ENCODE measurements at places on chromosomes 3 and 15.

GRCh38 chr15:41150279-41150678 lies 34.2 kb upstream of the INO80 start:
- DNase-seq, result no peak

DNA sequence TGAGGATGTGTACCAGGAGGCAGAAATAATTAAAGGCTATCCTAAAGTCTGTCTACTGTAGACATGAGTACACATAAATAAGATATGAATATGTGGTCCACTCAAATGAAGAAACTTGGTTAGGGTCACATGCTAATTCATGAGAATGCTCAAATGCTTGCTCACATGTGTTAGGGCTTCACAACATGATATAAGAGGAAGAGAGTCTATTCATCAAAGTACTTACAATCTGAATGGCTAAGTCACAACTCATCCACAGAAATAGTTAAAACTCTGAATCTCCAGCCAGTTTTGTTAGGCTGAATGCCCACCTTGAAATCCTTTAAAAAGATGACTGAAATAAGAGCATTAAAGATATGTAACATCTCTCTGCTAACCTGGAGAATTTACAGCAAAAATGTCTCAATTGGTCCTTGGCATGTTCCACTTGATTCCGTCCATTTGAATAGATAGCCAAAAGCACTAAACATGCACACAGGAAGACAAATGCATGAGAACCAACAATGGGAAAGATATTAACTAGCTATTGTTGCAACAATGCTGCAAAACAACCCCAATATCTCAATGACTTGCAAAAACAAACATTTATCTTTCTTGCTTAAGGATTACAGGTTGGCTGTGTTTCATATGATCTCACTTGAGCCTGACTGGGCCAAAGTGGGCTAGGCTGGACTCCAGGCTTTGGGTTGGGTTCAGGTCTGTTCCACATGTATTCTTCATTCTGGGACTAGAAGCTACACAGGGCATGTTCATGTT lies 10.6 kb upstream of the TBC1D5 start:
- DNase-seq, result no peak

- no peak for DNase-seq
Observed at GRCh38 chr3:15051531-15051930, 13.6 kb downstream of the MRPS25 start.

DNA sequence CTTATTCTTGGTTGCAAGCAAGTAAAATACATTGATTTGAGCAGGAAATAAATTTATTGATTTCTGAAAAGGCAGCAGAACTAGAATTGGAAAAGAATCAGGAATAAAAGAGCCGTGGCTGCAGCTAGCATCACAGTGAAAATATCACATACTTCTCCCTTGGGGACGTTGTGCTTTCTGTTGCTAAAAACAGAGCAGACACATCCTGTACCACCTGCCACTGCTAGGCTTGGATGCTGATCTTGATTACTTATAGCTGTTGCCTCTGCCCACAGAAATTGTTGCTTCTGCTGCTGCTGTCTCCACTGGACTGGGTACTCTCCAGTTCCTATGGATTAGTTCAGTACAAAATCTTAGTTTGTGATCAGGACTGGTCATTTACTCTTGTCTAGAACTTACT lies 283.8 kb downstream of the C3orf38 start:
- no peak for DNase-seq

DNA sequence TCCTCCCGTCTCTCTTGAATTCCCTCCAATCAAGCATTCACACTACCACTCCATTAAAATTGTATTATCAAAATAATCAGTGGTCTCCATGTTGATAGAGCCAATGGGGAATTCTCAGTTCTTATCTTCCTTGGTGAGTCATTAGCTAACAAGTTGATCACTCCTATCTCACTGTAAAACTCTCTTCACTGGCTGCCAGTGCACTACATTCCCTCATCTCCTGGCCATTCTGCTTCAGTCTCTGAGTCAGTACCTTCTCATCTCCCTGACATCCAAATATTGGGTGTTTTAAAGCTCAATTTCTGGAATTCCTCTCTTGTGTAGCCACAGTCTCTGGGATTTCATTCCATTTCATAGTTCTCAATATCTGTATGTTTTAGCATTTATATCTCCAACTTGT lies 175.2 kb downstream of the ALDH1A2 start:
- no peak for DNase-seq

- no peak for DNase-seq
Observed at GRCh38 chr3:51934139-51934850, 7.4 kb downstream of the RRP9 start.

GRCh38 chr3:131795390-131796090 lies 239.3 kb downstream of the CPNE4 start:
- DNase-seq, result no peak

DNA sequence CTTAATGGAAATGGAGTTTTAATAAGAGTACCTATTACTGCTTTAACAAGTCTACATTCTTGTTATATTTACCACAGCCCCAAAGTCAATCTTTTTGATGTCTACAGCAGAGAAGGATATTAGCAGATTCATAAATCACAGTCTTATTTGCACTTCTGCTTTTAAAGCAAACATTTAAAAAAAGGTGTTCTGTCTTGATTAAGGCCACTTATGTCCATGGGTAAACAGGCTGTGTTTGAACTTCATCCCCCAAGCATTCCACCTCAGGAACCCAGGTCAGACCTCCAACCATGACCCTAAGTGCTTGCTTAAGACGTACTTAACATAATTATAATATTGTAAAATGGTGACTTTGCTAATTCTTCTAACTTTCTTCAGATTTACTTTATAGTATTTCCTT lies 113.4 kb downstream of the CMSS1 start:
- DNase-seq, result no peak

DNA sequence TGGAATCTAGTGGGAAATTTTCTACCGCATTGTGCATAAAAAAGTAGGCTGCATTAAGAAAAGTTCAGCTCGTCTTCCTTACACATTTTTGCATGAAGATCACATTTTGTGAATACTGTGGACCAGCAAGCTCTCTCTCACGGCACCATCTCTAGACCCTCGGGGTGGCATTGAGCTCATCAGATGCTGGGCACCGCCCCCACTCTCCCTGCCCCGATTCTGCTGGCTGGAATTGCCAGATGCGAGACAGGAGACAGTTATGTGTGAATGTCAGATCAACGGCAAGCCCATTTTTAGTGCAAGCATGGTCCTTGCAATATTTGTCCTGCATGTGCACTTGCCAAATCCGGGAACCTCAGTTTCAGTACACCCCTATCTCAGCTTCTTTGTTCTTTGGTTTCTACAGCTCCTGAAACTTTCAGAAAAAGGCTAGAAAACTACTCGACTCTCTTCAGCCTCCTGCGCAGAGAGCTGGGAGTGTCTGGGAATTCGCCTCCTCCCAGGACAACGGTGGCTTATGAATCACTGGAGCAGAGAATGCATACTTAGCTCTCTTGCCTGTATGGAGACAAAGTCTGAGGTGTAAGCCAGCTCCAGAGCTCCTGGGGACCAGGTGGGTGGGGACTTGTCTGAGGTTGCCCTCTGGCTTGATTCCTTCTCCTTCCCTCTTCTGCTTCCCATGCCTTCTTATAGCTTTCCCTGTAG lies 285.2 kb upstream of the ATP10A start:
- DNase-seq, result no peak

DNA sequence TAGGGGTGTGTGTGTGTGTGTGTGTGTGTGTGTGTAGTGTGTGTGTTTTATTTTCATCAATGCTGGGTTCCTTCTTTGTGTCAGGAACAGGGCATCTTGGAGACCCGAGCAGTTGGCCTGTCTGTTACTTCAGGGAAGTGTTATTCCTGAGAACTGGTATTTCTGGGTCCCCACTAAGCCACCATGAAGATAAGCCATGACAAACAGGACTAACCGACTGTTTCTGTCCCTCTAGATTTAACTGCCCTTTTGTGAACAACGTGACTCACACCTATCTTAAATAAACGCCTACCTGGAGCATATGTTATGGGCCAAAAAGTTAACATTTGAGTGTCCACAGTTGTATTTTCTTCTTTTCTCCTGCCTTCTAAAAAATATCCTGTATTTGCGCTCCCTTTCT lies 19.5 kb downstream of the SIDT1 start:
- no peak for DNase-seq

- no peak for DNase-seq
Observed at GRCh38 chr15:94411285-94411684, 179.9 kb downstream of the MCTP2 start.

GRCh38 chr3:86960550-86960949 lies 30.4 kb downstream of the VGLL3 start:
- DNase-seq, result no peak

GRCh38 chr15:25738171-25738965 lies 124.8 kb downstream of the ATP10A start:
- peak; percentile 55 for DNase-seq

DNA sequence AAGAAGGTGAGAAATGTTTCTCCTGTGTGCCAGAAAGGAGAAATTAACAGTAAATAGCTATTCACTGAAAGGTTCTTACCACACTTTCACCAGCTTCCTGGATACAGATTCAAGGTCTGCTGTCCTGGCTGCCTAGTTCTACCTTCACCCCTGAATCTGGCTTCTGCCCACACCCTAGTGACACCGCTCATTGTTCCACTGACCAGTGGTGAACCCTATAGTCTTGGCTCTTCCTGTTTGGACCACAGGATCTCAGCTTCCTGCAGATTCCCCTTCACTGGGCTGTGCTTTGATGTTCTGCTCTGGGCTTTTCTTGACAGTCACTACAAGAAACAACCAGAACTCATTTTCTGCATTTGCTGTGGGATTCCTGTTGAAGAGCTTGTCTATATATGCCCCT lies 250.0 kb downstream of the XXYLT1 start:
- no peak for DNase-seq

DNA sequence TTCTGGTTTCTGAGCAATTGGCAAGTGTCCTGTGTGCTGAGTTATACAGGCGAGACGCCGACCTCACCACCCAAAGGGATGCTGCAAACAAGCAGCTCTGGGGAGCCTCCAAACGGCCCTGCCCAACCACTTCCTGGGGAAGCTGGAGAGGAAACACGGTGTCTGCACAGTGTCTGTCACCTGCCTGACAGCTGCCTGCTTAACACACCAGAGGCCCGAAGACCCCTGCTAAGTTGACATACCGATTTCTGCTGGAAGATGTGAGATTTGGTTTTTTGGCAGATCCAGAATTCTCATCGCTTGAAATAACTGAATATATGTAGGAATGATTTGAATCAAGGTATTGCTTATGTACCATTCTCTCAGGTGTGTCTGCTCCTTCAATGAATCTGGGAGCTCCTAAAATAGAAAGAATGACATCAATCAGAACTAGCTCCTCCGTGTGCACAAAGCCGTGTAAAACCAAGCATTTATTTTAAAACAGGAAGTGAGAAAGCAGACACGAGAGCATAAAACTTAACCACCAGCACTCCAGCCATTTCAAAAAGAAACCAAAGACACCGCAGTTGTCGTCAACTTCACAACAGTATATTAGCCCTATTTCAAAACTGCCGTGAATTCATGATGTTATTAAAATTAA lies 27.2 kb downstream of the LRRC2 start:
- peak; percentile 91 for DNase-seq

- no peak for DNase-seq
Observed at GRCh38 chr3:72462595-72463011, 385.6 kb downstream of the SHQ1 start.

DNA sequence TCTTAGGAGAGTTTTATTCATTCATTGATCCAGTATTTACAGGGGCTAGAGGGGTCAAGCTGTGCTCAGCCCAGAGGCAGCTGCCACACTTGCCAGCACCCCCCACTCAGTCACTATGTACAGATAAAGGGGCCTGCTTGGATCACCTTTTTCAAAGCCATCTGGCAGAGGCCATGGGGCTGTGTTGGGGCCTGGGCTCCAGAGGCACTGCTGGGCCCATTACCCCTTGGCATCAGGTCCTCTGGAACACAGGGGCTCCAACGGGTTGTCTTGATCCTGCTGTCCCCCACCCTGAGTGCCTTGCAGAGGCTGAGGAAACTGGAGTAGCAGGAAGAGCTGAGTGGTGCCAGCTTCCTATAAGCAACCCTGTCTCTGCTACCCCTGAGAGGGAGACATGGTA lies 43.9 kb downstream of the SEMA3G start:
- DNase-seq, result no peak

- DNase-seq, result no peak
Observed at GRCh38 chr15:70301396-70301795, 203.7 kb upstream of the TLE3 start.

GRCh38 chr15:25778161-25778560 lies 85.0 kb downstream of the ATP10A start:
- no peak for DNase-seq

DNA sequence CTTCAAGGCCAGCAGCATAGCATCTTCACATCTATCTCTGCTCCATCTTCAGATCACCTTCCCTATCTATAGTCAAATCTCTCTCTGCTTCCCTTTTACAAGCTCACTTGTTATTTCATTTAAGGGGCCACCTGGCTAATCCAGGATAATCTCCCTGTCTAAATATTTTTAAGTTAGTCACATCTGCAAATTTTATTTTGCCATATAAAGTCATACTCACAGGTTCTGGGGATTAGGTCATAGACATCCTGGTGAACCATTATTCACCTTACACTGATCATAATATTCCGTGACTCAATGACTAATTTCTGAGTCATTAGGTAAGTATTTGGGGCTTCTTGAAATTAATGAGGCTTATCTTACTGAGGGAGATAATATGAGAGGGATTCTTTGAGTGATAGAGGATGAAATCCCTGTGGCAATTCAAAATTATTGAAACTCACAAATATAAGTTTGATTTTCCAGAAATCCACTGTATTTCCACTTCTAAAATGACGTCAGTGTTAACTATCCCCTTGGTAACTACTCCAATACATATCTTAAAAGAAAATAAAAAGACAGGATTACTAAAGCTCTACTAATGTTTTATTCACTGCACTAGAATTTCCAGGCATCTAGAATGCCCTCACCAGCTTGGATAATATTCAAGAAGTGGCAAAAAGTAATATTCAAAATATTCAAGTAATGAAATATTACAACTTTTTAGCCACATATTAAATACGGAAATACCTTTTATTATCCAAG lies 93.7 kb upstream of the RBMS3 start:
- DNase-seq, result no peak

DNA sequence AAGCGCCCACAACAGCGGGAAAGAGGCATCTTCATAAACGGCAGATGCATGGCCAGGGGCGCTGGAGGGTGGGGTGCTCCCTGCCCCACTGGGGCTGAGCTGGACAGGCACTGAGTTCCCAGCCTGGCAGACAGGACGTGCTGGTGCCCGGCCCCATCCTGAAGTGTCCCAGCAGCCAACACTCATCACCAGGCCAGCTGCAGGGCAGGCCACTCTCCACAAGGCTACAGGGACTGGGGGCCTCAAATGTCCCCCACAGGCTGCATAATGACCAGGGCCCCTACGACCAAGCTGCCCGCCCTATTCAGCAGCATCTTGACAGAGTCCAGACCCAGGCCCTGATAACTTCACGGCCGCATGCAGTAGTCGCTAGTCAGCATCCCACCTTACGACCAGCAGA lies 124.1 kb upstream of the IQSEC1 start:
- DNase-seq, result no peak

GRCh38 chr3:182755712-182756111 lies 37.6 kb upstream of the ATP11B start:
- DNase-seq, result no peak

DNA sequence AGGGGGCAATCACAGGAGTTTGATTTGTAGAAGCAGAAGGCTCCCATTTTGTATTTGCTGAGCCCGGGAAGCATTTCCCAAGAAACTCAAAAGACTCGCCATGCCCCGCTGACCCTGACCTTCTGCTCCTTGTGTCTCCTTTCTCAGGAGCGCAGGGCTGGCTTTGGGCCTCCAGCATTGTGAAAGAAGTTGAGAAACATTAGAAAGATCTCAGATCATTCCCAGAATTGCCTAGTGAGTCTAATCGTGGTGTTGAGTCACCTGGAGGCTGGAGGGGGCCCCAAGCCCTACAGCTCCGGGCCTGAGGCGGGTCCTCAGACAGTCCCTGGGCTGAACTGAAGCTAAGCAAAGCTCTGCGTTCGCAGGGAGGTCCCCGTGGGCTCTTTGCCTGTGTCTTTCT lies 10.9 kb upstream of the PIGZ start:
- no peak for DNase-seq
